Stimulated activated CD4-positive, alpha-beta T cell treated with anti-CD3 and anti-CD28 coated beads, Interleukin-15, amount 100 ng/mL, for 1 hour (primary cell): ENCODE measurements at places on chromosomes 3 and 15.

- DNase-seq: no peak
These were observed 56.8 kb downstream of the LYZL4 start for GRCh38 chr3:42353631-42354030.

- no peak for DNase-seq
These were observed 32.7 kb downstream of the UBXN7 start for GRCh38 chr3:196399485-196399945.

GRCh38 chr3:130854208-130854864 is 39.5 kb upstream of the ATP2C1 start:
- DNase-seq: no peak

DNA sequence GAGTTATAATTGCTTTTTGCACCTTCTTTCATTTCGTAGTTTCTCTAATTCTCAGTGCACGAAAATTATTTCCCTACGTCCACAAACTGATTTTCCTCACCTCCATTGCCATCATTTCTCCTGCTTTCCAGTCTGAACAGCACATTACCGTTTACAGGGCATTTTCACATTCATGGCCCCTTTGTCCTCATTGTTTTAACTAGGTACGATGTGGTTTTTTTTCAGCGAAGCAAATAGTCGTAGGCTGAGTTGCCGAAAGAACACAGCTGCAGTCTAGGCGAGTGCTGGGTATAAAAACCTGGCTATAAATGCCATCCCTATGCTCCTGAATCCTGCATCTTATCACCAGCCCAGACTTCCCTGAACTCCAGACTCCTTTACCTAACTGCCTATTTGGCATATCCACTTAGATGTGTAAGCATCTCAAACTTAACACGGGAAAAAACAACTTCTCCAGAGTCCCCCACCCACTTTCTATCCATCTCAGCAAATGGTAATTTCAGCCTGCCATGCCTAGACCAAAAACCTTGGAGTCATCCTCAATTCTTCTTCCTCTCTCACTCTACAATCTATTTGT is 691 bp upstream of the FSIP1 start:
- DNase-seq: no peak

- DNase-seq: no peak
These were observed 117.8 kb upstream of the PRICKLE2 start for GRCh38 chr3:64342940-64343688.

- no peak for DNase-seq
These were observed 24.4 kb downstream of the IL5RA start for GRCh38 chr3:3085782-3086181.

- DNase-seq: no peak
These were observed 22.1 kb downstream of the NCK1 start for GRCh38 chr3:136883967-136884720.

DNA sequence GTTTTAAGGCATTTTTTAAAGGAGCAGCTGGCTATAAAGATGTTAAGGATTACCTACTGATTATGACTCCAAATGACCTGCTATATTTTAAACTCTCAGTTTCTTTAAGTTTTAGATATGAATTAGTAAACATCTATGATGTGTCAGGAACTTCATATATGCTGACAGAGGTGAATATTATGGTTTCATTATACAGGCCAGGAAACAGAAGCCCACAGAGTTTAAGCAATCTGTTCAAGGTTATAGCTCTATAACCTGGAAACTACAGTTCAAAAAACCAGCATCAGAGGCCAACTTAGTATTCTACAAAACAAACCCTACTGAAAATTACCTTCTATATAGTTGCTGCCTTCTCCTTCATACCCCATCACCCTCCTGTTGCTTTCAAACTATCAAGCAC is 17.4 kb downstream of the PLSCR4 start:
- DNase-seq: no peak

- no peak for DNase-seq
These were observed 66.7 kb downstream of the SLC6A1 start for GRCh38 chr3:11059090-11059798.

DNA sequence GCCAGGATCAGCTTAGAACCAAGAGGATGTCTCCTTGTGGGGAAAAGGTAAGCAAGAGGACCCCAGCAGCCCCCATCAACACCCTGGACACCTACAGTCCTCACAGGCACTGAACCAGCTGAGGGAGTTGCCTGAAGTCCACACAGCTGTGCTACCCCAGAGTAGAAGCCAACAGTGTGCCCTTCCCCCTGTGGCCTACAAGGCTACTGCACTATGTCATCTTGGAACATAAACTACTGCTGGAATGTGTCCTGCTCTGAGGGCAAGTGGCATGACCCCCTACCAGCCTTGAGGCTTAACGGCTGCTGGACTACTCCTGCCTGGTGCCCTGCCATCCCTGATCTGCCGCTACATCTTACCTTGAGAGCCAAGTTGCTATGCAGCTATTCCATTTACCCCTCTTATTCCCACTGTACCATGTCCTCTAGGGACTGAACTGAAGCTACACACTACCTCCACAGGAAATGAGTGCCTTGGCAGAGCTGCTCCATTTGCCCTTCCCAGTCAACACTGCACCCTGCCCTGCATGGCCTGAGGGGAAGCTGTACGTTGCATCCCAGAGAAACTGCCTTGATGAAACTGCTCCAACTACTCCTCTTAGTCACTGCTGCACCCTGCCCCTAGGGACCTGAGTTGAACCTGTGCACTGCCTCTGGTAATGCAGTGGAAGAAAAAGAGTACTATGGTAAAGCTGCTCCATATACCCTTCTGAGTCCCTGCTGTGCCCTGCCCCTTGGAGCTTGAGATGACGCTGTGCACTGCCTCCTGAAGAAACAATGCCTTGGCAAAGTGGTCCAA is 40.2 kb upstream of the ATP13A5 start:
- DNase-seq: no peak
